ENCODE measurements at places on chromosomes 2 and 18. TPM values are rescaled to one million over a fixed set of nuclear protein-coding genes. Genes with fewer than 3 reads are reported as not detected.

- DNase-seq = no peak
These were observed 55.9 kb downstream of the SDC1 start for GRCh38 chr2:20168727-20169696.

- no peak for DNase-seq
These were observed 263.7 kb downstream of the ALK start for GRCh38 chr2:29657674-29658073.

GRCh38 chr2:47486841-47487497 lies 84.0 kb downstream of the MSH2 start:
- DNase-seq = no peak

DNA sequence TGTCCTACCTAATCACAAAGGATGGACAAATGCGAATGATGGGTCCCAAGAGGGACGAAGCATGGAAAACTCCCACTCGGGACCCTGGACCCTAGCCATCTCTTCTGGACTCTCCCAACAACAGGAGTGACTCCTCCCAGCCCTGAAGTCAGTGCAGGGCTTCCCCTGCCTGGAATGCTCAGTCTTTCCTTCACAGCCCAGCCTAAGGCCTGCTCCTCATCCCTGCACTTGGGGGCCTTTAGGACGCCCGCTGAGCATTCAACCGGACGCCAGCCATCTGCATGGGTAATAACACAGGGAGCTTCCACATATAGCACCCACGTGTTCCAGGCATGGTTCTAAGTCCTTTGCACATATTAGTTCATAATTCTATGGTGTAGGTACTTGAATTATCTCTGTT lies 237.5 kb downstream of the KLHL29 start:
- no peak for DNase-seq

- no peak for DNase-seq
These were observed 989.7 kb upstream of the CRIM1 start for GRCh38 chr2:35365859-35366258.

DQX1 gene
- 0.86 TPM for total RNA-seq

TRIM43 gene
- not detected for total RNA-seq

CRYGB gene
- not detected for total RNA-seq
